ENCODE measurements at places on chromosomes 3 and 15.

- no peak for DNase-seq
These were observed 18.4 kb upstream of the RPLP1 start for GRCh38 chr15:69434238-69434637.

DNA sequence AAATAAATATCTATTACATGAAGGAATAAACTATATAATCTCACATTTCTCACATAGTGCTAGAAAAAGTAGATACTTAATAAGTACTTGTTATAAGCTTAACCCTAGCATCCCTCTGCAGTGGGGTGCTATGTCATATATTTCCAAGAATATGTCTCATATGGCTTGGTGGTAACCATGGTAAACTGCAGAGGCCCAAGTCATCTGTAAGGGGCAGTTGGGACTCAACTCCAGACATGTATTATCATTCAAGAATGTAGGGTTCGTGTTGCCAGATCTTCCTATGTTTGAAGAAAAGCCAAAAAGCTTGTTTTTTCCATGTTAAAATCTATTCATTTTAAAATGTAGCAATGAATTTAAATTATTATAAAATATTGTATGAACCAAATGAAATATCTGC lies 46.2 kb downstream of the ZNF385D start:
- DNase-seq, result no peak

DNA sequence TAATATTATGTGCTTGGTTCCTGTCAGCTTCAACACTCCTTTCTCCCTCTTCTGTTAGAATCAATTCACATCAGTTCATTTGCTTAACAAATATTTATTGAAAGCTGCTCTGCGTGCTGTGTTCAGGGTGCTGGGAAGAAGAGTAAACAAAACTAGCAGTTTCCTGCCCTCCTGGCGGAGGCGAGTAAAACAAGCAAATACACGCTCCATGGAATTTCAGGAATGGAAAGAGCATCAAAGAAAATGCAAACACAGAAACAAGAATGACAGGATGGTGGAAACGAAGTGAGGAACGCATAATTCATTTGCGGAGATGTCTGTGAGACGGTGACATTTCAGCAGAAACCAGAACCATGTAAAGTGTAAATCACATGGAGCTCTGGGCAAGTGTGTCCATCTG lies 49.4 kb upstream of the SPTSSB start:
- no peak for DNase-seq

DNA sequence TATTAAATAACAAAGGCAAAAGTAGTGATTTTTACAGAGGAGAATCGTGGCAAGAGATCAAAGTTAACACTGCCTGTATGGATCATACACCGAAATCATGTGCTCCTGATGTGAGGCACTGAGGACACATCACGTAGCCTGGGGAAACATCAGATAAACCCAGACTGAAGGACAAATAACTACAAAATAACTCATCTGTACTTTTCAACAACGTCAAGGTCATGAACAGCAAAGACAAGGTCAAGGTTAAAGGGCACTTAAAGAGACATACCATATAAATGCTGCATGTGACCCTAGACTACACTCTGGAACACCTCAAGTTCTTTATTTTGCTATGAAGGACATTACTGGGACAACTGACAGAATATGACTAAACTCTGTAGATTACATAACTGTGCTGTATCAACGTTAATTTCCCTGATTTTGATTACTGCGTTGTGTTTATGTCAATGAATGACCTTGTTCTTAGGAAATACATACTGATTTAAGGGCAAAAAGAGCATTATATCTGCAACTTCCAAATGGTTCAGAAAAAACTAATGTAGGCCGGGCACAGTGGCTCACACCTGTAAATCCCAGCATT lies 48.1 kb downstream of the CHSY1 start:
- no peak for DNase-seq

- no peak for DNase-seq
These were observed 73.2 kb downstream of the ST8SIA2 start for GRCh38 chr15:92466834-92467233.

- peak; percentile 25 for DNase-seq
These were observed 61.8 kb downstream of the SCN5A start for GRCh38 chr3:38587548-38588131.

- DNase-seq, result no peak
These were observed 7.7 kb upstream of the OSBPL11 start for GRCh38 chr3:125602752-125603649.

DNA sequence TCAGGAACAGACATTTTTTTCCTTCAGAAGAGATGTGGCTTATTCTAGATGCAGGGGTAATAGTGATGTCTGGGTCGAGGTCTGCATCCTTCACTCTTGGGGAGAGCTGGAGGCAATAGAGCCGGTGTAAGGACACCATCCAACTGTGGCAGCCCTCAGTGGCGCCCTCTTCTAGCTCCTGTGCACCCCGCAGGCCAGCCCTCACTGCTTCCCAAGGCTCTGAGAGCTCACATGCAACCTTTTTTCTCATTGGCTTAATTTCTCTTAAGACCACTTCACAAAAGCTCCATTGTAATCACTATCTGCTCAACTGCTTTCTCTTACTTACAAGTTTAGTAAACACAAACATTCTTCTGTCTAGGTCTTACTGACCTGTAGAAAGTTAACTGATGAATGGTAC lies 3.9 kb upstream of the VPS8 start:
- no peak for DNase-seq

GRCh38 chr15:57554812-57555179 lies 36.9 kb upstream of the MYZAP start:
- no peak for DNase-seq

- DNase-seq, result no peak
These were observed 239 bp upstream of the ZFYVE19 start for GRCh38 chr15:40806672-40807027.

GRCh38 chr3:81925385-81925784 lies 163.9 kb upstream of the GBE1 start:
- DNase-seq, result no peak

DNA sequence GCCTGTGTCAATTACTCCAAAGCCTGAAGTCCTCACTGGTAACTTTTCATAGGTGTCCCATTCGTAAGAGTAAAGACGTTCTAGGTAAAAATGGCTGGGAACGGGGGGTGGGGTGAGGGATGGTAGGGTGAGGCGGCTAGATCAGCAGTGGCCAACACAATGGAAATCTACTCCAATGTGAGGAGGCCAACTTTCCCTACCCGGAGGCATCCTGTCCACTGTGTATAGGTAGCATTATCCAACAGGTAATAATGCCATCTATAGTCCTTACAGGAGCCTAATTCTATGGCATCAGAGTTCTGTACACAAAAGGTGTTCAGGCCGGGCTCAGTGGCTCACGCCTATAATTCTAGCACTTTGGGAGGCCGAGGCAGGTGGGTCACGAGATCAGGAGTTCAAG lies 29.1 kb downstream of the HDC start:
- DNase-seq, result no peak
